ENCODE measurements at places on chromosomes 13 and 19. TPM values are rescaled to one million over a fixed set of nuclear protein-coding genes. Genes with fewer than 3 reads are reported as not detected.

DNA sequence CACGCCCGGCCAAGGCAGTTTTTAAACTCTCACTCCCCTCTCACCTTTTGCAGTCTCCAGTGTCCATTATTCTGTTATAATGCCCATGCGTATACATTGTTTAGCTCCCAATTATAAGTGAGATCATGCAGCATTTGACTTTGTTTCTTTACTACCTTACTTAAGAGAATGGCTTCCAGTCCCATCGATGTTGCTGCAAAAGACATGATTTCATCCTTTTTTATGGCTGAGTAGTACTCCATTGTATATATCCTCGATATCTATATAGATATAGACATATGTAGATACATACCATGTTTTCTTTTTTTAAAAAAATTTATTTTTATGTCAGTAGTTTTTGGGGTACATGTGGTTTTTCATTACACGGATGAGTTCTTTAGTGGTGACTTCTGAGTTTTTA lies 8.4 kb downstream of the OR7D2 start:
- no peak for DNase-seq

LAMP1 gene
- 96.1 TPM for polyA plus RNA-seq

DNA sequence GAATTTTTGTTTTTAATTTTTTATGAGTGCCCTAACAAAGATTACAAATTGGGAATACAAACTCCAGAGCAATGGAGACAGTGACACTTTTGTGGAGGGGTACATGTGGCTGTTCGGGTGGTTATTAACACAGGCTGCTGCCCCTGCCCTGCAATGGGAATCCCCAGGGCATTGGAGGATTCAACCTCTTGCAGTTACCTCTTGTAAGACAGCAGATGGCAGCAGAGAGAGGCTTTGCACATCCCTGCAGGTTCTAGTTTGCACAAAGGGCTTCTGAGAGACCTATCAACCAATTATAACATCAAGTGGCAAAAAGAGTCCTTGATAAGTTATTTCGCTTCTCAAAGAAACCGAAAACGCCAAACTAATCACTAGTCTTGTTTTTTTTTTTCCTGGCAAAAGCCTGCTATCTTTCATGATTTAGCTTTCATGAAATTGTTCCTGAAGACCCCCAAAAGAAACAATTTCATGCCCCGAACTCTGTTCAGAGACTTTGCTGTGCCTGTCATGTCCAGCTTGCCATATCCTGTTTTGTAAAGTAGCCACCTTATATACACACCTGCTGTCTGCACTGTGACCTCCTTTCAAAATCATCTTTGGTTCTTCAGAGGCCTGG lies 10.4 kb downstream of the GJB2 start:
- DNase-seq: peak; percentile 45

DNA sequence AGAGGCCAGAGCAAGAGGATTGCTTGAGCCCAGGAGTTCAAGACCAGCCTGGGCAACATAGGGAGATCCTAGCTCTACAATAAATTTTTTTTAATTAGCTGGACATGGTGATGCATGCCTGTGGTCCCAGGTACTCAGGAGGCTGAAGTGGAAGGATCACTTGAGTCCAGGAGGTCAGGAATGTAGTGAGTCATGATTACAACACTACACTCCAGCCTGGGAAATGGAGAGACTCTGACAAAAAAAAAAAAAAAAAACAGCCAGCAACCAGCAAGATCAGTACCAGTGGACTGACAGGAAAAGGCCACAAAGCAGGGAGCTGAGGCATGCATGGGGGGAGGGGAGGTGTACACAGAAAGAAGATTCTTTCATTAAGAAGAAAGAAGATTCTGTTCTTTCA lies 52.7 kb upstream of the RFXAP start:
- DNase-seq: no peak

- no peak for DNase-seq
Observed at GRCh38 chr13:29081036-29081435, 260.9 kb downstream of the MTUS2 start.

GRCh38 chr19:2132731-2133490 lies 18.5 kb downstream of the AP3D1 start:
- DNase-seq: no peak

DNA sequence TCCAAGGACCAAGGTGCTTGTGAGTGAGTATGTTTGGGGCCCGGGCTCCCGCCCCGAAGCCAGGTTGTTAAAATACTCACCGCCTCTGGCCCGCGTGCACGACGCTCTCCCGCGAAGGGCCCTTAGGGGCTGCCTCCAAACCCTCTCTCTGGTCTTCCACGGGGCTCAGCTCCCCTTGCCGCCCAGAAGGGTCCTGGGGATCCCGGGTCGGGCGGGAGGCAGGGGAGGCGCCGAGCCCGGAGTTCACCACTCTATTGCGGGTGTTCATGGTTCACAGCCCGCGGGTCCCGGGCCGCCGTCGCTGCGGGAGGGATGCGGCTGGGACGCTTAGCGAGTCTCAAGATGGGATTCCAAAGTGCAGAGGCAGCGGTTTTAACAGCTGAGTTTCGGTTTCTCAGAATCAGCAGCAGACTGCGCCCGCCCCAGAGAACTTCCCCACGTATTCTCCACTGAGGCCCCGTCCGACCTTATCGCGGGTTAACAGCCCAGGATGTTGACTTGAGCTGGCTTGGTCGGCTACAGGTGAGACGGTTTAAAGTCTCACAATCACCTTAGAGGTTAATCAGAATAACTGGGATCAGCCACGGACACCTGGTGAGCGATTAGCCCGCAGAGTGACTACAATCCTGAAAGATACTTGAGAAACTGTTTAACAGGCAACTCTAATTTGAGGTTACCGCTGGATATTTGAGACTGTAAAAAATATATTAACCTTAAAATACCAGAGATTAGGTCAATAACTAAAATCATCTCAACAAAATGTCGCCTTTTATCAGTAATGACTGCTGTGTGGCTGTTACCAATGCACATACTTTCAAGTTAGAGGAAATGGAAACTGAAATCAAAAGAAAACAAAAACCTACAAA lies at the start of gene EPSTI1:
Gene EPSTI1, minus strand, starts transcription at position 344 of the 866 bp plus-strand sequence. Its CDS starts 76 bp downstream, at position 268.
- DNase-seq: peak; percentile 78

HRC gene
- polyA plus RNA-seq: 267 TPM

DNA sequence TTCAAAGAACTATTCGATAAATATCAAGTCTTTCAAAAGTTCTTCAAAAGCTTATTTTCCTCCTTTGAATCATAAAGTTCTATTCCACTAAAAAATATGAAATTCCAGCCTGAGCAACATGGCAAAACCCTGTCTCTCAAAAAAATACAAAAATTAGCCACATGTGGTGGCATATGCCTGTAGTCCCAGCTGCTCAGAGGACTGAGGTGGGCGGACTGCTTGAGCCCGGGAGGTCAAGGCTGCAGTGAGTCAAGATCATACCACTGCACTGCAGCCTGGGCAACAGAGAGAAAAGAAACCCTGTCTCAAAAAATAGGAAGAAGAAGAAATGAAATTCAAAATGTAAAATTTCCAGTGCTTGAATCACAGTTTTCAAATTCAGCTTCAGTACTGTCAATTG lies 24.6 kb downstream of the CAB39L start:
- no peak for DNase-seq

LENG8 gene
- 35.2 TPM for polyA plus RNA-seq

DNA sequence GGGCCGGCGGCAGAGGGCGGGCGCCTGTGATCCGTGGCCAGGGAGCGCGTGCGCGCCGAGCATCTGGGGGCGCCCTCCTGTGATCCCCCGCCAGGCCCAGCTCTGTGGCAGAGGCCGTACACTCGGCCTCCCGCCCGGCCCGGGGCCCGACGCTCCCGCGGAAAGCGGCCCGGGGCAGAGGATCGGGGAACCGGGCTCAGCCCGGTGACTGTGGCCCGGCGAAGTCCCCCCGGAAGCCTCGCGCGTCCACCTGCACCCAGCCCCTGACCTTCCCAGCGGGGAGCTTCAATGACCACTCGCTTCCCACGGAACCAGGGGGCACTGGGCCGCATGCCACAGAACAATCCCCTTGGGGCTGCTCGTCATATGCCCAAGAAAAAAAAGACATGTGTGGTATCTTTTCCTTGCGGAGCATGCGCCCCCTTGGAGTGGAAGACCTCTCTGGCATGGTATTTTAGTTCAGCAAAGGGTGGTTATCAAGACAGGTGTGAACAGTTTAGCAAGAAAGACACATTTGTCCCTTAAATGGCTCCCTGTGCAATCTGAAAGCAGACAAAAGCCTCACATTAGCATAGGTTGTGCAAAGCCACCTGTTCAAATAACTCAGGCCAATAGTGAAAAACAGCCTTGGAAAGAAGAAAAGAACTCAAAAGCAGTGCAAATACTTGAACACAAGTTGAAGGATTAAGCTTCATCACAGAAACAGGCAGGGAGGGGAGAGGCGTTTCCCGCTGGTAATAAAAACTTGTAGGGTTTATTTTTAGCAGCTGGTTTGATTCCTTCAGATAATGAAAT lies 290.9 kb upstream of the SOX21 start:
- DNase-seq: no peak

RXFP2 gene
- polyA plus RNA-seq: not detected

DNA sequence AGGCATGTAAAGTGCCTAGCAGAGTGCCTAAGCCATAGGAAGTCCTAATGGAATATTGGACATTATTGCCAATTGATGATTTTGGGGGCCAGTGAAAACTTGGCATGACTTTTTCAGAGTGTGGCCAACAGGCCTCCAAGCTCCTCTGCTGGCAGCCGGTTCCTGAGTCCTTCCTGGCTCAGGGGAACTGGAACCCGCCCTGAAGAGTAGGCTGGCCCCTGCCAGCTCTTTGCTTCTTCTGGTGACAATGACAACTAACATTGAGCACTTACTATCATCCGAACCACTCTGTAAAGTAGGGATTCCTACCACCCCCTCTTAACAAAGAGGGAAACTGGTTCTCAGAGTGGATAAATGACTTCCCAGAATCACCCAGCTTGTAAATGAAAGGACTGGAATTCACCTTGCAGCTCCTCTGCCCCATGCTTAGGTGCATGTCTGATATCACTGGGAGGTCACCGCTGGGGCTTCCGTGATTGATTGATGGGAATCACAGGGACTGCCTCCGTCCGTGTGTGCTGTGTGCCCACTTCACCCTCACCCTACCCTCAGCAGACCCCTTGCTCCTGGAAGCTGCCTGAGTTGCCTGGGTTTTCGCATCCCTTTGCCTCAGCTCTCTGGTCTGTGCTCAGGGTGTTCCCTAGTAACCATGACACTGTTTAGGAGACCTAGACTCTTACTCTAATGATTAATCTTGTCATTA lies 50.6 kb downstream of the TNFRSF19 start:
- no peak for DNase-seq

- DNase-seq: no peak
Observed at GRCh38 chr13:85997587-85997986, 198.4 kb upstream of the SLITRK6 start.

S1PR4 gene
- 1.7 TPM for polyA plus RNA-seq

- no peak for DNase-seq
Observed at GRCh38 chr19:15101479-15102082, 5.6 kb upstream of the SYDE1 start.

CYSLTR2 gene
- polyA plus RNA-seq: 6.1 TPM

IGFL3 gene
- not detected for polyA plus RNA-seq

- DNase-seq: peak; percentile 38
Observed at GRCh38 chr19:46265217-46265828, 31.5 kb upstream of the HIF3A start.

DNA sequence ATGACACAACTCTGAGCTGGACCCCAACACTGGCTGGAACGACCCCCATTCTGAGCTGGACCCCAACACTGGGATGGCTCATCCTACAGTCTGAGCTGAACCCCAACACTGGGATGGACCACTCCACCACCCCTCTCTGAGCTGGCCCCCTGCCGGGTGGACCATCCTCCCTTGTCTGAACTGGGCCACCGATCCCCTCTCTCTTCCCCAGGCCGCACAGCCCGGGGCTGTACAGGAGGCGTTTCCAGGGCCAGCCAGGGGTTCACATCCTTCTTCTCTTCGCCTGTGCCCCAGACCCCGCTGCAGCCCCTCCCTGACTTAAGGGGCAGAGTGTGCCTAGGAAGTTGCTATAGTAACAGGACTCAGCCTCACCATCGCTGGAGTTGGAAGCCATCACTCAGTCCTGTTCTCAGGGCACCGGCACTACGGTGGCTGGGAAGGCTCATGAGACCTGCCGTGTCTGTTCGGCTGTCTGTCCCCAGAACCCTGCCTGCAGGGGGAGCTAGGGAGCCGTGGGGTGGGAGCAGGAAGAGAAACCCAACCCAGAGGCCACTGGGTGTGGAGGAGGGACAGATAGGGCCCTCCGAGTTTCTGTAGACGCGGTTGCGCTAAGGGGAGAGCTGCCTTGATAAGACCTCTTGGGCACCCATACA lies 3.7 kb downstream of the PRKACA start:
- DNase-seq: peak; percentile 59

- no peak for DNase-seq
Observed at GRCh38 chr13:65679240-65679639, 1550.9 kb downstream of the PCDH9 start.

DNA sequence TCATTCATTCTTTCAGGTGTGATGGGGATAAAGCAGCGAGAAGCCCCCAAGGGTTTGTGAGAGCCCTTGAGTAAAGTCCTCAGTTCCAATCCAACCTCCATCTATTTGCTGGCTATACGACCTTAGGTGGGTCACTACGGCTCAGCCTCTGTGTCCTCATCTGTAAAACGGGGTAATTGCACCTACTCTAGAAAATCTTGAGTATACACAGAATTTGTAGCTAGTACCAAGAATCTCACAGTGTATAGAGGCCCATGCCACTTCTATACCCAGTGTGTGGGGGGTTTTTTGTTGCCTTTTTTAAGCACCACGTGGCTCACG lies 406 bp upstream of the DNMT1 start:
- DNase-seq: no peak

MEX3D gene
- 1.9 TPM for polyA plus RNA-seq

DNA sequence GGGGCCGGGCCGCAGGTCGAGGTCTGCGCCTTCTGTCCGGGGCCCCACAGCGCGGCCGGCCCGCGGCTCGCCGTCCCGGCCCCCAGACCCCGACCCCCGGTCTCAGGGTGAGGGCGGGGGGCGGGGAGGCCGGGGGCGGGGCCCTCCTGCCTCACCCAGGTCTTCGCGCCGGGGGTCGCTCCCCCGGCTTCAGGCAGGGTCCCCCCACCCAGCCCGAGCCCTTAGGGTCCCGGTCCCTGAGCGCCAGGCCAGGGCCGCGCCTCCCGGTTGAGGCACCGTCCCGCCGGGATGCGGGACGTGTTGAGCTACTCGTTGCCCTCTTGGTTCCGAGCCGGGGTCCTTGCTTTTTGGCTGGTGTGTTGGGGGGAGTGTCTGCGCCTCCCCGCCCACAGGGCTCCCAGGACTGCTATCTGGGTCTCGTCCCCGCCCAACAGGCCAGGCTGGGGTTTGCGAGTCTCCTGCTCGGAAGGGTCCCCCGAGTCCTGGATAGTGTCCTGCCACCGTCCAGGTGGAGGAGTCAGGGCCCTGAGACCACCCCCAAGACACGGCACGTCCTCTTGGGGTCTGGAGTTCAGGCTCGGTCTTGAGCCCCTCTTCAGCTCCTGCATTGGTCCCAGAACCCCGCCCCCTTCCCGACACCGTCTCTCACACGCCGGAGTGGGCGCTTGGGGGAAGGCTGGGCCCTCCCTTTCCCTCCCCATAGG lies 452 bp downstream of the PIAS4 start:
- no peak for DNase-seq
